Central memory CD8-positive, alpha-beta T cell (primary cell): ENCODE measurements at places on chromosomes 7 and 10.

DNA sequence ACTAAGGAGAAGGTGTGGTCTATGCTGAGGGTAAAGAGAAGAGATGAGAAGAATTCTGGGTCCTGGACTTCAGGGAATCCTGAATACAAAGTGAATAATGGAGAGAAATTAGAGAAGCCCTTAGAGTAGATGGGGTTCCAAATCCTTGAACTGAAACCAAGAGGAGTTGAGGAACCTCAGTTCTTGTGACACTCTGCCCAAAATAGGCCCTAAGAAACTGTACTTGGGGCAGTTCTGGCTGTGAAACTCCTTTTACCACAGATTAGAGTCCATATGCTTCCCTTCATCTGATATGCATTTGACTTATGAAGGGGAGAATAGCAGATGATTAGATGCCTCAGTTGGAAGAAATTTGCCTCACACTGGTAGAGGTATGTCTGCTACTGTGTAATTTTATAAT is 19.0 kb downstream of the TES start:
- no peak for DNase-seq

GRCh38 chr7:20797042-20797461 is 10.4 kb upstream of the SP8 start:
- no peak for DNase-seq

DNA sequence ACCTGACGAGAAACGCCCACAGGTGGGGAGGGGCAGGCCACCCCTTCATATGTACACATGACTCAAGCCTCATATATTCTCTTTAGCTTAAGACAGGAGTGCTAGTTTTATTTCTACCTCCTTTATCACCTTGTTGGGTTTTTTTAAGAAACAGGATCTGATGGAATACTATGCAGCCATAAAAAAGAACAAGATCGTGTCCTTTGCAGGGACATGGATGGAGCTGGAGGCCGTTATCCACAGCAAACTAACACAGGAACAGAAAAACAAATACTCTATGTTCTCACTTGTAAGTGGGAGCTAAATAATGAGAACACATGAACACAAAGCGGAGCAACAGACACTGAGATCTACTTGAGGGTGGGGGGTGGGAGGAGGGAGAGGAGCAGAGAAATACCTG is 11.2 kb upstream of the HUS1 start:
- DNase-seq = no peak

GRCh38 chr10:85531706-85532105 is 834.9 kb downstream of the GRID1 start:
- DNase-seq = no peak

DNA sequence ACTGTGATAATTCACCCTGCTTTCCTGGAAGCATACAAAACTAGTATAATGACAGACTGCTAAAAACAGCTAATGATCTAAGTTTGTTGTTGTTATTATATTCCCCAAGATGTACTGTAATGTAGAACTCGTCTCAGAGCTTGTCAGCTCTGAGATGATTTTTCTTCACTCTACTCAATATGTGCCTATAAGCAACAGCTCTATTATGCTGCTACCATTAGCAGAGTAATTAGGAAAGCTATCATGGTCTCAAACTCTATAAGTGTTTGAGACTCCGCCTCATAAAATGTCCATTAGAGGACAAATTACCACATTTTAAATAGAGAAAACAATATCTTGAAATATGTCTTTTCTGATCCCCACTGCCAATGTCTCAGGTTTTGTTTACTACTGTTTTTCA is 476.5 kb upstream of the PCDH15 start:
- no peak for DNase-seq

GRCh38 chr7:122702872-122703510 is at the start of gene RNF148:
Gene RNF148 (minus strand): TSS chr7:122702922. CDS start chr7:122702750, 172 bp downstream.
- DNase-seq = no peak
